Bronchus fibroblast of lung (primary cell): ENCODE measurements at places on chromosomes 5 and 9. TPM values are rescaled to one million over a fixed set of nuclear protein-coding genes. Genes with fewer than 3 reads are reported as not detected.

Gene GOLGA2
- 90.8 and 91.0 TPM in 2 replicates for total RNA-seq

Gene COL5A1
- total RNA-seq = 74.3 and 74.5 TPM in 2 replicates

Gene NMRK1
- total RNA-seq = 13.4 and 14.1 TPM in 2 replicates

Gene ROR2
- 16.5 and 16.8 TPM in 2 replicates for total RNA-seq

Gene COMMD10
- 26.6 and 29.1 TPM in 2 replicates for total RNA-seq

Gene ANKRD31
- under 0.01 TPM in 2 replicates for total RNA-seq

Gene BTNL8
- total RNA-seq = not detected in 2 replicates

Gene SLC46A2
- total RNA-seq = not detected in 2 replicates

Gene SNX24
- total RNA-seq = 17.8 and 20.3 TPM in 2 replicates

Gene POU5F2
- under 0.01 TPM in 2 replicates for total RNA-seq

Gene INSL6
- not detected in 2 replicates for total RNA-seq

Gene NTRK2
- under 0.01 TPM in 1 of 2 replicates, not detected in the other for total RNA-seq

Gene PTBP3
- total RNA-seq = 12.6 and 14.8 TPM in 2 replicates

Gene SMIM33
- not detected in 2 replicates for total RNA-seq

Gene SYK
- total RNA-seq = under 0.01 TPM in 1 of 2 replicates, not detected in the other

Gene OTULINL
- total RNA-seq = 1.0 TPM in 2 replicates

Gene TARS1
- 178 and 194 TPM in 2 replicates for total RNA-seq

Gene PSD2
- total RNA-seq = not detected in 2 replicates

Gene TMEM141
- 85.4 and 89.2 TPM in 2 replicates for total RNA-seq

Gene FGF10
- 1.0 TPM in 2 replicates for total RNA-seq

Gene OR1Q1
- total RNA-seq = not detected in 2 replicates

Gene MYOT
- not detected in 2 replicates for total RNA-seq

Gene DRD1
- total RNA-seq = not detected in 2 replicates

Gene YIPF5
- total RNA-seq = 76.0 and 92.9 TPM in 2 replicates

Gene CNOT8
- 41.9 and 56.5 TPM in 2 replicates for total RNA-seq

Gene DPYSL3
- total RNA-seq = 62.2 and 62.7 TPM in 2 replicates

Gene LCN15
- total RNA-seq = not detected in 2 replicates

Gene SOX30
- 0.15 TPM in 1 of 2 replicates, not detected in the other for total RNA-seq

Gene PCDHB12
- not detected in 2 replicates for total RNA-seq

Gene C5orf58
- not detected in 2 replicates for total RNA-seq

Gene ZNF462
- total RNA-seq = 5.7 and 6.8 TPM in 2 replicates

Gene ALDH1A1
- total RNA-seq = 0.17 TPM in 1 of 2 replicates, not detected in the other

Gene RANBP17
- total RNA-seq = 4.0 and 4.7 TPM in 2 replicates

Gene SLC6A3
- not detected in 2 replicates for total RNA-seq

Gene EGFL7
- 2.1 and 2.4 TPM in 2 replicates for total RNA-seq

Gene POLK
- total RNA-seq = 13.2 and 17.5 TPM in 2 replicates

Gene SPINK6
- not detected in 2 replicates for total RNA-seq

Gene FIBCD1
- total RNA-seq = 7.9 and 11.1 TPM in 2 replicates

Gene IFNK
- not detected in 2 replicates for total RNA-seq

Gene PCDHGB6
- 1.3 and 2.1 TPM in 2 replicates for total RNA-seq

Gene PHF24
- total RNA-seq = 0.17 and 0.74 TPM in 2 replicates

Gene TLX3
- not detected in 2 replicates for total RNA-seq

Gene LCN1
- not detected in 2 replicates for total RNA-seq

Gene AK3
- total RNA-seq = 38.8 and 44.2 TPM in 2 replicates

Gene CDH9
- total RNA-seq = not detected in 2 replicates

Gene GABRP
- total RNA-seq = not detected in 2 replicates

Gene PPP3R2
- not detected in 2 replicates for total RNA-seq

Gene TICAM2
- total RNA-seq = 4.5 and 5.2 TPM in 2 replicates

Gene ZNF354C
- 2.8 and 3.0 TPM in 2 replicates for total RNA-seq

Gene TRAPPC13
- 12.0 and 17.8 TPM in 2 replicates for total RNA-seq
